ENCODE measurements at places on chromosomes 4 and X.

- no peak for DNase-seq
Measured at GRCh38 chr4:38620065-38620464, 43.9 kb upstream of the KLF3 start.

- DNase-seq, result no peak
Measured at GRCh38 chr4:1384675-1385372, 21.4 kb downstream of the NKX1-1 start.

DNA sequence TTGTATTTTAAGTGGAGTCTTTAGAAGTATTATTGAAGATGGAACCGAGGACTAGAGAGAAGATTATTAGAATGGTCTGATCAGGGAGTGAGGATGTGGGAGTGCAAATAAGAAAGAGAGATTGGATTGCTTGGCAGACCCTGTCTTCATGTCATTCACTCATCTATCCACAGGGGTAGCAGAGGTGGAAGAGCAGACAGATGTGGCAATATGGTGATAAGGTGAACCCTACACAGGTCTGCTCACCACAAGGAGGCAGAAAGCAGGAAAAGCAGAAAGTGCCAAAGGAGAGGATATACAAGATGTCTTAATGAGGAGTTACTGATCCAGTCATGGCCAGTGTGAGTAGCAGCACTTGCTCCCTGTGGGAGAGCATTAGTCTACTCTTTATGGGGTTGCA is 129.4 kb downstream of the MAGEE2 start:
- no peak for DNase-seq

DNA sequence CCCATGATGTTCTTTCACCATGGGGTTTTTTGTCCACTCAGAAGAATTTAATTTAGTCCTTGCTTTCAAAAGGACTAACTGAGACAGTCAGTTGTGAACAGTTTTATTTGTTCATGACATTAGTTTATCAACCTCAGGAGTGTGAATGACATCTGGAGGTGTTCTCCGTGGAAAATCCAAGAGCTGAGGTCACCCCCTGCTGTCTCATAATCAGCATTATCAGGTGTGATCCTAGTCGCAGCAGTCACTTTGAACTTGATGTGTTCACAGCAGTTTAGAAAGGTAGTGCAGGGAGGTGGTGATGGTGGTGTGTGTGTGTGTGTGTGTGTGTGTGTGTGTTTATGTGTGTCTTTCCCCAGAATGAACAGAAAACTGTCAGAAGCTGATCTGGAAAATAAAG is 1760.8 kb upstream of the PCDH10 start:
- no peak for DNase-seq

DNA sequence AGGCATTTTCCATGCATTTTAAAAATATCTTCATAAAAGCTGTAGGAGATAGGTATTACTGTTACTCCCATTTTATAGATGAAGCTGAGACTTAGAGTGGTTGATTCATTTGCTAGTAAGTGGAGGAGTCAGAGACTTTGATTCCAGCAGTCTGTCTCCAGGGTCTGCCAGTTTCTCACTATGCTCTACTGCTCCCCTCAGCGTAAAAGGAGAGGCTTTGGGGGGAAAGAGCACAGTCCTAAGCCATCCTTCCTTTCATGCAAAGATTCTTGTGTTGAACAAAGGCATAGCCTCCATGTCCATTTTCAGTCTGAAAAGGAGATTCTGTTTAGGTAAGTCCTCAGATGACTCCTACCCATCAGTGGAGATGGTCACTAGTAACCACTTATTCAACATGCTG is 117.7 kb upstream of the TMEM150C start:
- DNase-seq, result no peak

- DNase-seq, result no peak
Measured at GRCh38 chrX:39840133-39840532, 257.6 kb downstream of the BCOR start.

DNA sequence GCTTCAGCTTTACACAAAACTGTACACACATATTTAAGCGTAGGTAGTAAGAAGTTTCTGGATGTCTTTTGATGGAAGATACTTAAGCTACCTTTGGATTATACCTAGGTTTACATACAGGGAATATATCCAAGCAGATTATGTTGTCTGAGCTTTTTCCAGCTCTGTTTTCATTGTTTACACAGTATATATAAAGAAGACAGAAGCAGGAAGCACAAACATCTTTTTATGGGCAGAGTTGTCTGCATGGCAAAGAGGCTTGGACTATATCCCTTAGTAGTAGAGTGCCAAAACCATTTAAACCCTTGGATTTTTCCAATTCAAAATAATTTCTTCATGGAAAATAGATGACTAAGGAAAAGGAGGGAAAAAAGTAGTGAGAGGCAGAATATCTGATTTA is 329.4 kb upstream of the AGA start:
- DNase-seq, result no peak

DNA sequence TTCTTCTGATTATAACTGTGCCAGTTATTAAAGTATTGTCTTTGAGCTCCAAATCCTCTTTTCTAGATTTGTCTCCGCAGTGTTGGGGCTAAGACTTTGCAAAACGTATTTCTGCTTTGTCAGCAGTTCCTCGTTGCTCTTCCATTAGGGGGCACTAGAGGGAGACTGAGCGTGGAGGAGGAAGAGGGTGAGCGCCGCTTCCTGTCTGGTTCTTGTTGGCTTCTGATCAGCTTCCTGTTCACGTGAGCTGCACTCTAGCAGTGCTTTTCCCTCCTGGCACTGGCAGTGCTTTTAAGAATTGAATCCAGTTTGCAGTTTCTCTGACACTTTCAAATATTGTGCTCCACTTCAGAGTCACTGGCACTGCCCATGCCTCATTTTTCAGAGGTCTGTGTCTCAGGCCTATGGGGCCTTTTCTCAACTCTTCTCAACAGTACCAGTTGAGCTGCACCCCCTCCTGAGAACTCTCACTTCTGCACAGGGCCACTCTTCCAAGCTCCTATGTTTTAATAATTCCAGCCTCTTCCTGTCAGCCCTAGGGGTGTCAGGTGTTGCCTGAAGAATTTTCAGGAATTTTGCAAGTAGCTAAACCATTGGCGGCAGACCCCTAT is 54.4 kb upstream of the LCORL start:
- no peak for DNase-seq

GRCh38 chrX:141732031-141732430 is 33.5 kb upstream of the SPANXD start:
- DNase-seq, result no peak

- DNase-seq, result no peak
Measured at GRCh38 chr4:182879913-182880312, 37.3 kb downstream of the DCTD start.

DNA sequence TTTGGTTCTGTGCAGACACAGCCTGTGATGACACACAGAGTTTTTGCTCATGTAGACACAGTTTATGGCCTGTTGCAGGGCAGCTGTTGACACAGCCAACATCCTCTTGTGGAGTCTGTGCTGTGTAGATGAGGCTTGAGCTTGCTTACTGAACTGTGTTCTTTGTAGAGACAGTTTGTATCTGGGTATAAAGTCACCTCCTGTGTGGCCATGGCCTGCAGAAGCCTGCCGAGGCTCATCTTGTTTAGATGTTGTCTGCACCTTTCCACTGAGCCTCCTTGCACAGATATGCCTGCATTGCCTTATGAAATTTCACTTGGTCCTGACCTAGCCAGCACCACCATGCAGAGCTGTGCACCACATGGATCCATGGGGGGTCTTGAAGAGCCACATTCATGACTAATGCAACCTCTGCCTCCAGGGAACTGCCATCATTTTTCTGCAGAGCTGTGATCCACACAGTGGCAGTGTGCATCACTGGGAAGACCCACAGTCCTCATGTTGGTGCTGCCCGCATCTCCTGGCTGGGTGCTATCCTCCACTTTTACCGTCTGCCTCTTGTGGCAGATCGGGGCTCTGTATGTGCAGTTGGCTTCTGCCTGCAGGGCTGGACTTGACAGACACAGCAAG is 198.0 kb upstream of the MAMLD1 start:
- no peak for DNase-seq

DNA sequence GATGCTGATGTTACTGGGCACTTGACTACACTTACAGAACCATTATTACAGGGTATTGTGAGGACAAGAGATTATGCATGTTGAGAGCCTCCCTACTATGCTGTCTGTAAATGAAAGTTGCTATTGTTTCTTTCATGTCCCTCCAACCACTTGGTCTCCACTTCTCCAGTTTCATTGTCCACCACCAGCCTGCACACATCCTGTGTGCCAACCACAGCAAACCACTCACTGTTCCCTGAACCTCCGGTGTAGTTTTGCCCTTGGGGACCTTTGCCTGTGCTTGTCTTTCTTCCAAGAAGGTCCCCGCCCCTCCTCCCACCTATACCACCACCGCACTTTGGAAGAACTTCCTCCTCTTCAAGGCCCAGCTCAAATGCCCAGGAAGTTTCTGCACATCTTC is 43.1 kb upstream of the AFF2 start:
- no peak for DNase-seq

DNA sequence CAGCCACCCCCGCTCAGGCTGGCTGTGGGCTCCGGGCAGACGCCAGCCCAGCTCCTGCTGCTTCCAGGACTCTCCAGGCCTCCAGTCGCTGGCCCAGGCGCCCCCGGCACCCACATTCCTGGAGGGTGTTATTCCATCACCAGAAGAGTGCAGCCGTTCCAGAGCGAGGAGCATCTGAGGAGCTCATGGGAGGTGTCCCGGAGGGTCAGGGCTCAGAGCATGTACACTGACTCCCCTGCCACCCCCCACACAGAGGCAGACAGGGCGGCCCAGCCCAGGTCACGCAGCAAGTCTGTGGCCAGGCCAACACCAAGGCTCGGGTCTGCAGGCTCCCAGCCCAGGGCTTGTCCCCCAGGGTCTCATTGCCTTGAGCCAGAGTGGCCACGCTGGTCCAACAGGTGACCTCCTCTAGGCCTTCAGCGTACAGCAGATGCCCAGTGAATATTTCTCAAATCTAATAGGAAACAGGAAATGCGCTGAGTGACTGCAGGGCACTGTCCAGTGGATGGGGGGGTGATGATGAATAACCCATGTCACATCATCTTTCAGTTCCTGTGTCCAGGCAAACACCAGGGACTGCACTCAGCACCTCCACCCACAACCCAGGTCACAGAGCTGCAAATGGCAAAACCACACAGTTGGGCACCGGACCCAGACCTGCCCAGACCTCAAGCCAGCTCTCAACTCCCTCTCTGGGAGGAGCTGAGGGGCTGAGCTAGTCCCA is 37.2 kb downstream of the ABLIM2 start:
- no peak for DNase-seq

DNA sequence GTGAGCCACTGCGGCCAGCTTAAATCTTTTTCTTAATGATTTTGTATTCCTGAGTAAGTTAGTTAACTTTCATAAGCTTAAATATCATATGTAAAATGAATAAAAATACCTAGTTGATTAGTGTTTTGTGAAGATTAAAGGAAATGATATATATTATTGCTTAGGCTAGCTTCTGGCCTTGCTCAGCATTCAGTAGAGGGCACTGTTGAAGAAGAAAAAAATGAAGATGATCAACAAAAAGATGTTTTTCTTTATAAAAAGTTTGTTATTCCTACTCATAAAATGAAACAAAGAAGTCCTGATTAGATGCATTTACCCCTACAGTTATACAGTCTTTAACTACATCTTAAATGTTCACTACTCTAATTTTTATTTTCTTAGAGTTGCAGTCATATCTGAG is 797.7 kb downstream of the RAPGEF2 start:
- no peak for DNase-seq

- no peak for DNase-seq
Measured at GRCh38 chr4:105057370-105058105, 89.1 kb upstream of the TET2 start.

GRCh38 chr4:140081641-140082390 is 72.2 kb downstream of the MAML3 start:
- no peak for DNase-seq

- no peak for DNase-seq
Measured at GRCh38 chr4:76874176-76874575, 23.8 kb downstream of the SOWAHB start.

GRCh38 chr4:25085671-25086070 is 54.9 kb upstream of the LGI2 start:
- no peak for DNase-seq

- no peak for DNase-seq
Measured at GRCh38 chr4:165991325-165992180, 118.5 kb downstream of the TLL1 start.

DNA sequence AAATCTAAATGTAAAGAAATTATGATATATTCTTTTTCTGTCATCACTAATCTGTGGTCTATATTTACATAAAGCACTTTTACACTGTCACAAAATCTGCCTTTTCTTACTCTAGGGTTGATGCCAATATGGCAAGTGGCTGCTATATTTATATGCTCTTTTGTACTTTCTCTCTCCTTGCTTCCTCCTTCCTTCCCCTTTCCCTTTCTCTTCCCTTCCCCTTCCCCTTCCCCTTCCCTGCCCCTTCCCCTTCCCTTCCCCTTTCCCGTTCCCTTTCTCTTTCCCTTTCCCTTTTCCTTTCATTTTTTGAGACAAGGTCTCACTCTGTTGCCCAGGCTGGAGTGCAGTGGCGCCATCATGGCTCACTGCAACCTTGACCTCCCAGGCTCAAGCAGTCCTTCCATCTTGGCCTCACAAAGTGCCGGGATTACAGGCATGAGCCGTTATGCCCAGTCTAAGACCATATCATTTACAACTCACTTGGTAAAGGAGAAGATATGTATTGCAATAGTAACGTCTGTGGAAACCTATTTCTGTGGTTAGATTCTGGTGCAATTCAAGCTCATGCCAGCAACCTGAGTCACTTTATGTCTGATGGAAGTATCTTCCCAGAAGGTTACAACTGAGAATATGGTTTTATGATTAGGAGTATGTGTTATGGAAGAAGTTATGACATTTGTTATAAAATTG is 13.9 kb upstream of the PLAC8 start:
- no peak for DNase-seq

DNA sequence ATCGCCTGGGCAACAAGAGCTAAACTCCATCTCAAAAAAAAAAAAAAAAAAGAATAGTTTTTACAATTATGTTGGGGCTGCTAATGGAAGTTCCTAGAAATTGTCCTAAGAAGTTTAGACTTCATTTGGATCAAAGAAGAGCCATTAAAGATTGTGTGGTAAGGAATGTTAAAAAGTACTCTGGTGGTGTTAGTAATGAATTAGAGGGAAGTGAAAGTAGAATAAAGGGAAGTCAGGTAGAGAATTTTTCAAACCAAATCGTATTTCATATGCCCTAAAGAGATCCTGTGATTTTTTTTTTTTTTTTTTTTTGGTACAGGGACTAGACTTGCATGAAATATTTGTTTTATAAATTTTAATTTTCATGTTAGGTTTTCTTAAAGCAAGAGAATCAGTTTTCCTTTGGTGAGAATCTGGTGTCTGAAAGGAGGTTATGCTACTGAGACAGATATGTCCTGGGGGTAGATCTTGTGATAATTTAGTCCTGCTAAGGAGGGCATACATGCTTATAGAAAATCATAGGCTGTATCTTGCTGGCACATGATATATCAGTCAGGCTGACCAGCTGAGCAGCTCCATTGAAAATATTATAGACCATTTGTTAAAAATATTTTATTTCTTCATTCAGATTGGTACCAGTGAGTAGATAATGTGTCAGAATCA is 10.7 kb downstream of the SEC24B start:
- DNase-seq, result no peak

- no peak for DNase-seq
Measured at GRCh38 chr4:52250154-52250553, 199.1 kb downstream of the SPATA18 start.

GRCh38 chrX:41796577-41796976 is 72.6 kb downstream of the GPR82 start:
- DNase-seq, result no peak
